ENCODE measurements at places on chromosomes 2 and 18.

- no peak for DNase-seq
These were observed 16.1 kb downstream of the TMEM127 start for GRCh38 chr2:96249654-96250053.

GRCh38 chr2:152012697-152013096 is 86.1 kb downstream of the CACNB4 start:
- no peak for DNase-seq

DNA sequence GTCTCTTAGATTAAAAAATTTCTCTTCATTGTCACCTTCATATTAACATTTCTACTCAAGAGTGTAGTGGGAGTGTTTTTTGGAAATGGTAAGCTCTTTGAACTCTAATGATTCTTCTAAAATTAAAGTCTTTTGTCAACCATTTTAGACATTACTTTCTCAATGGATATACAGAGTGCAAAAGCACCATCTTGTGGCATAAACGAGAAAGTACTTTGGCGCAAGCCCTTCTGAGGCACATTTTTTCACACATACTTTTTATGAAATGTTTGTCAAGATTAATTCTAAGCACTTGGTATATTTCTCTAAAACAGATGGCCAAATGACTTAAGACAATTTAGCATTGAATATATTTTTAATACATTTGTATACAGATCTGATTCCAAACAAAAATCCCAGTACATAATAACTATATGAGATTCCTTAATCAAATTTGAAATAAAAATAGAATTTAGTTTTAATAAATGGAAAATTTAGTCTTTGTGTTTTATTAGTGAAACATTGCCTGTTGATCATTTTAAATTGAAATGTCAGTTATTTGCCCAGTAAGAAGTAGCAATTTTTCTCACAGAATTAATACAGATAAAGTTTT is 63.3 kb upstream of the GALNT5 start:
- DNase-seq = no peak

- DNase-seq = no peak
These were observed 28.8 kb upstream of the MBP start for GRCh38 chr18:77161383-77161782.

- DNase-seq = no peak
These were observed 196.9 kb downstream of the MYCN start for GRCh38 chr2:16137080-16137755.

DNA sequence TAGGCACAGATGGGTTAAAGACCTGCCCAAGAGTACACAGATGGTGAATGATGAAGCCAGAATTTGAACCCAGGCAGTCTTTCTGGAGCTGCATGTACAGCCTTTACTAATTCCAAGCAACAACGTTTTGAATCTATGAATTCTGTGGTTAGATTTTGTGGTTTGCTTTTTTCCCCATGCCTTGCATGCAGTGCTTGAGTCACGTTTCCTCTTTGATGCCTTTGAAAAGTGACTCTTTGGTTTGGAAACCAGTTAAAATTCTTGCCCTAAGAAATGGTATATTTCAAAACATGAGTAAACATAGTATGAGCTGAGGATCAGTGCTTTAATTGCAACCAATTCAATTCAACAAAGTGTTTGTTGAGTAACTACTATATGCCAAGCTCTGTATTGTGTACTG is 48.2 kb upstream of the PPM1B start:
- DNase-seq = no peak

- DNase-seq = no peak
These were observed 48.2 kb downstream of the CABYR start for GRCh38 chr18:24187049-24187448.

GRCh38 chr2:30406853-30407252 is 40.2 kb upstream of the LCLAT1 start:
- DNase-seq = no peak

GRCh38 chr2:99032001-99032400 is 96.0 kb upstream of the CRACDL start:
- DNase-seq = no peak

- DNase-seq = no peak
These were observed 34.8 kb upstream of the NFATC1 start for GRCh38 chr18:79360933-79361332.

DNA sequence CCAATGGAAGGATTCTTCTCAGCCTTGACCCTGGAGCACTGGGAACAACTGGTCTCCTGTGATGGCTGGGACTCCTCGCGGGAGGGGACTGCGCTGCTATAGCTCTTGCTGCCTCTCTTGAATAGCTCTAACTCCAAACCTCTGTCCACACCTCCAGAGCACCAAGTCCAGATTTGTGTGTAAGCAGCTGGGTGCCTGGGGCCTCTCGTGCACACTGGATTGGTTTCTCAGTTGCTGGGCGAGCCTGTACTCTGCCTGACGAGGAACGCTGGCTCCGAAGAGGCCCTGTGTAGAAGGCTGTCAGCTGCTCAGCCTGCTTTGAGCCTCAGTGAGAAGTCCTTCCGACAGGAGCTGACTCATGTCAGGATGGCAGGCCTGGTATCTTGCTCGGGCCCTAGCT is 28.8 kb downstream of the LIPG start:
- no peak for DNase-seq

DNA sequence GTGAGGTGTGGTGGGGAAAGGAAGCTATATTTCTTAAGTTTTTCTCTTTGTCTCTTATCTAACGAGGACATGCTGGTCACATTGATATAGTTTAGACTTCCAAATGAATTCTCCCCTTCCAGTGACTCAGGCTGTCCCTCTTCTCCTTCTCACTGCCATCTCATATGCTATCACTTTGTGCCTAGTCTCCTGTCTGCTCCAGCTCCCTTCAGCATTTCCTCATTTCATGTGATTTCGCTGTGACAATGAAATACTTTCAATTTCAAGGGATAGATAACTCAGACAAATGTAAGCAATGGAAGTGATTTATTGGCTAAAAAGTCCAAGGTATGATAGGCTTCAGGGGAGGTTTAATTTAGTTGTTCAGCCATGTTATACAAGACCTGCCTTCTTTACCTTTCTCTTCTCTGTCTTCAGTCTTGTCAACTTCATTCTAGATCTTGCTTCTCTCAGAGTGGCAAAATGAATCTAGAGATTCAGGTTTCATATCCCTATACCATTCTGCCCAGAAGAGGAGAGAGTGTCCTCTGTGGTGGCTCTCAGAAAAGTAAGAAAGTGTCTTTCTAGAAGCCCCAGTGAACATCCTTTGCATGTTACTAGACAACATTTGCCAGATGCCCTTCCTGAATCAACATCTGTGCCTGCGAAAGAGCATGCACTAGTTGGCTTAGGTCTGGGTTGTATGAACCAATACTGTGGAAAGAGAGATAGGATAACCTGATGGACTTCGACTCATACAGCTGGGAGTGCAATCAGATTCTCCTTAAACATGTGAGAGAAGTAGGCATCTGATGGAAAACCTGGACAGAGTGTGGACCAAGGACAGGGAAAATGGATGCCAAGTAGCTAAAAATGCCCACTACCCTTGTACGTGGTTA is 29.9 kb upstream of the GPR155 start:
- DNase-seq = no peak

GRCh38 chr18:77559274-77559910 is 309.7 kb downstream of the GALR1 start:
- DNase-seq = no peak

DNA sequence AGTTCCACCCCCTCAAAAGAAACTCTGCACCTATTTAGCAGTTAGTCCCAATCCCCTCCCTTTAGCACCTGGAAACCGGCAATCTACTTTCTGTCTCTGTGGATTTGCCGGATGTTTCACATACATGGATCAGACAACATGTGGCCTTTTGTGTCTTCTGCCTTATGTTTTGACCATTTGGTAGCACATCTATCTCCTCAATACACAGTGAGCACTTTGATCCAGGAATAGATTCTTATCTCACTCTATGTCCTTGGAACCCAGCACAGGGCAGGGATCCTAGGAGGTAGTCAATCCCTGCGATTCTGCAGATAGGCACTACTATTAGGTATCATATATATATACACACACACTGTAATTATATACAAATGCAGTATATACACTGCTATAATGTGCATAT is 3.8 kb upstream of the OTOF start:
- no peak for DNase-seq

DNA sequence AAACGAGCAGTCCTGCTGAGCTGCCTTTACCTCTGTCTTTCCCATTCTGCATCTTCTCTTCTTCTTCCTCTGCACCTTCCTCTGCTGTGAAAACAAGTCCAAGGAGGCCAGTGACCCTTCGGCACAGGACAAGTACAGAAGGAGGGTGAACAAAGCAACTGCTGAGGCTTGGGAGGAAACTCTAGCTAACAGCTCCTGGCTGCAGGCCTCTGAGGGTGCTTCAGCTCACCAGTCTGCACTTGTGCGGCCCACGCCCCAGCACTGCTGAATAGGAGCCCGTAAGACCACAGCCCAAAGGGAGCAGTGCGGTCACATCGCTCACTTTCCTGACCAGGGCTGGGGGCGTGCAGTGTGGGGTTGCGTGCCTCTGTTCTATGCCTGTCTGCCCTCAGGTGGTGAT is 42.1 kb upstream of the DNMT3A start:
- DNase-seq = no peak

- DNase-seq = no peak
These were observed 213.4 kb downstream of the NEDD4L start for GRCh38 chr18:58257461-58257860.

GRCh38 chr18:46659484-46659883 is 2.5 kb upstream of the LOXHD1 start:
- DNase-seq = no peak

- DNase-seq = no peak
These were observed 117.2 kb downstream of the SLC4A3 start for GRCh38 chr2:219744600-219744999.

DNA sequence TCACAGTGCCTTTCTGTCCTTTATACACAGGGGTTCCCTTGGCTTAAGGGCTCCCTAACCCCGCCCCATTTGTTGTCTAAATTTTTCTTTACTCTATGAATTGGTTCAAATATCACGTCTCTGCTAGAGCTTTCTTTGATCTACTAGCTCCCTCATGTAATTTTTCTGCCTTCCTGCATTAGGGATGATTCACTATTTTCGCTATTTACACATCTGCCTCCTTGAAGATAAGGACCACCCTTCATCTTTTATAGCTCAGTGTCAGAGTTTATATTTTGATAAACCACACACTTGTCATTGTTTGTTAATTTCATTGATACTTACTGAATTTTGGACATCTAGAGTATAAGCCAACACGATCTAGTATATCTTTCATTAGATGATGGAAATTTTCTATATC is 169.2 kb downstream of the LPIN1 start:
- no peak for DNase-seq

GRCh38 chr2:166643980-166644379 is 149.9 kb upstream of the SCN7A start:
- no peak for DNase-seq

- DNase-seq = no peak
These were observed 285.9 kb downstream of the EIPR1 start for GRCh38 chr2:3091696-3092095.
